ENCODE measurements at places on chromosomes 1 and 21.
A peak's percentile ranks its signal among the peaks of the same experiment; 100 is the strongest.

- no peak for DNase-seq
These were observed 41.1 kb downstream of the SLC35F3 start for GRCh38 chr1:233945573-233945972.

- peak; percentile 44 for DNase-seq
These were observed 162.7 kb upstream of the COL6A1 start for GRCh38 chr21:45818904-45819285.

GRCh38 chr21:37153935-37154350 lies 80.9 kb downstream of the TTC3 start:
- no peak for DNase-seq

DNA sequence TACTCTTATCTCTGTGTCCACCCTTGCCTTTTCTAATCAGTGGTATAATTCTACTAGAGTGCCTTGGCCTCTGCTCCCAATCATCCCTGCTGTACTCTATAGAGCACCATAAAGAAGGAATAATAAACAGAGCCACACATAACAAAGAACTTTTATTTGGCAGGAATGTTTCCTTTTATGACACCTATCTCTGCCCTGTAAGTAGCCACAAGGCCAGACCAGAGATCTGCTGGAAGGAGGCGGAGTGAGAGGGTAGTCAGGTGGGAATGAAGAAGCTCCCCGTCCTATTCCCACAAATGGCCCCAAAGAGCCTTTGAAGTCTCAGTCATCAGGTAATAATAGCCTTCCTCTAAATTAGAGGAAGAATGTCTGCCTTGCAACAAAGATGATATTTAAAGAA lies 32.7 kb downstream of the WLS start:
- DNase-seq: no peak

- no peak for DNase-seq
These were observed 87.7 kb downstream of the NPHP4 start for GRCh38 chr1:5904551-5904950.

GRCh38 chr1:46172321-46172720 lies 2.6 kb upstream of the TSPAN1 start:
- no peak for DNase-seq

GRCh38 chr1:18077657-18078215 lies 29.9 kb upstream of the IGSF21 start:
- no peak for DNase-seq

- DNase-seq: no peak
These were observed 71.0 kb downstream of the ACTL8 start for GRCh38 chr1:17826165-17826488.
